Endodermal cell (in vitro differentiated cells): ENCODE measurements at places on chromosomes 6 and 20. TPM values are rescaled to one million over a fixed set of nuclear protein-coding genes. Genes with fewer than 3 reads are reported as not detected.

DNA sequence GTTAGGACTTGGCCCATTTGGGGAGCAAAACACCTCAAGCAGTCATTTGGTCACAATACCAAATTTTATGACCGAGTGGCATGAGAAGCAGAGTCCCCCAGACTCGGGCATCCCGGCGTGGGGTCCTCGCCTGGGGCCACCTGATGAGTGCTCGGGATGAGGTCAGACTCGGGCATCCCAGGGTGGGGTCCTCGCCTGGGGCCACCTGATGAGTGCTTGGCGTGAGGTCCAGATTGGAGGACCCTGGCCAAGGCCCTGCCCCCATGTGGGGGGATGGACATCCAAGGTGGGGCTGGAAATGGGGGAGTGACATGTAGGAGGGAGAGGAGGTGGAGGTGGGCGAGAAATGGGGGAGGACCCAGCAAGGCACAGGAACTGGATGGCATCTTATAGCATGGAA lies 56.1 kb upstream of the CST7 start:
- H3K4me3 ChIP-seq, result no peak overlapping the region
- DNase-seq, result no peak
- no peaks in the 10 kb centered on the region for H3K36me3 ChIP-seq
- H3K27ac ChIP-seq, result no peak overlapping the region

GRCh38 chr6:130326496-130326895 lies 39.3 kb upstream of the TMEM200A start:
- no peaks in the 10 kb centered on the region for H3K4me1 ChIP-seq
- no peak overlapping the region for H3K27ac ChIP-seq
- no peaks in the 10 kb centered on the region for H3K27me3 ChIP-seq
- H3K36me3 ChIP-seq, result no peaks in the 10 kb centered on the region
- no peak overlapping the region for H3K4me3 ChIP-seq

- no peak overlapping the region for H3K27ac ChIP-seq
- no peak overlapping the region for H3K4me3 ChIP-seq
- peak; percentile 88 for DNase-seq
- no peaks in the 10 kb centered on the region for H3K27me3 ChIP-seq
- no peaks in the 10 kb centered on the region for H3K4me1 ChIP-seq
Measured at GRCh38 chr6:109526905-109527628, 44.0 kb upstream of the ZBTB24 start.

DNA sequence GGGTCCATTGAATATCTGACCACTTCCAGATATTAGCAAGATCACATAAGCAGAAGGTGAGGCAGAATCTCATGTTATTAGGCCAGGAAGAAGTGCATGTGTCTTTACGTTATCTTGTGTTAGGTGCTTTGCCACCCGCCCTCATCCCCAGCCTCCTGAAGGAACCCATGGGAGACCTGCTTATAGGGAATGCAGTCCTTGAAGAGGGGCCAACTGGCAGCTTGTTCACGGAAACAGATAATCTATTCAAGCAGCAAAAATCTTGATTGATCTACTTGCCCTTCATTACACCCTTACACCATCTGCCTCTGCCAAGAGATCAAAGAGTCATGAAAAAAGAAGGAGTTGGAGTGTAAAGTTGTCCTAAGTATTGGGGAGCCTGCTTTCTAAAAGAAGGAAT lies 576.4 kb downstream of the HTR1B start:
- no peaks in the 10 kb centered on the region for H3K36me3 ChIP-seq
- H3K27ac ChIP-seq, result no peak overlapping the region
- H3K27me3 ChIP-seq, result no peaks in the 10 kb centered on the region
- H3K4me1 ChIP-seq, result no peaks in the 10 kb centered on the region

DNA sequence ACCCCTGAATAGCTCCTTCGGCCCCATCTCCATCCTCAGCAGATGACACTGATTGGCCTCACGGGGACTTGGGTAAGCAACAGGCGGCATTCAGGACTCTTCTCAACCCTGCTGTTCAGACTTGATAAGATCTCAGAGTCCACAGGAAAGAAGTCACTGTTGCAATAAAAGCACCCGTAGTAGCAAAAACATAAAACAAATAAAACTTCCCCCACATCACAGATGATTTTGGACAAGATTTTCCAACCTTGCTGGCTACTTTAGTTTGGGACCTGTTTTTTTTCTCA lies 17.1 kb upstream of the C20orf144 start:
- no peak for DNase-seq
- H3K36me3 ChIP-seq, result peaks cover 53% of the 10 kb centered on the region
- no peaks in the 10 kb centered on the region for H3K27me3 ChIP-seq

DNA sequence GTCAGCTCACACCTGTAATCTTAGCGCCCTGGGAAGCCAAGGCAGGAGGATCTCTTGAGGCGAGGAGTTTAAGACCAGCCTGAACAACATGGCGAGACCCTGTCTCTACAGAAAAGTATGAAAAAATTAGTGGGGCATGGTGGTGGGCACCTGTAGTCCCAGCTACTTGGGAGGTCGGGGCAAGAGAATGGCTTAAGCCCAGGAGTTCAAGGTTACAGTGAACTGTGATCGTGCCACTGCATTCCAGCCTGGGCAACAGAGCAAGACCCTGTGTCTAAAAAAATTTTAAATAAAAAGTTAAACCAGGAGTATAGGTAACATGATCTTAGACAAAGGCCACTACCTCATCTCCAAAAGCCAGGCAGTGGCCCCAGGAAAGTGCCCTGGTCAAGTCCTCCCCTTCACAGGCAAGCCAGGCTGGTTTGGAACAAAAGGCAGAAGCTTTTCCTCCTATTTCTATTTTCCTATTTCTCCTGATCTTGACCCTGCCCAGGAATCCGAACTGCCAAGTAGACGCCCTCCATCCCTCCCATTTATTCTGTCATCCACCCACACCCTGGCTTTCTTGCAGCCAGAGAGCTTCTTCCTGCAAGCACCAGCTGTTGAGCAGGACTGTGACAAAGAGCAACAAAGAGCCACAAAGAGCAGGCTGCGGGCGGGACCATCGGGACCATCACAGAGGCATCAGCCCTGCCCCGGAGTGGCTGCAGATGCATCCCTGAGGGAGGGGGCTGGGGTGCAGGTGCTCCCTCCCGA lies 149.9 kb upstream of the AFDN start:
- peak overlapping the region; percentile 87 for H3K27ac ChIP-seq
- peaks cover 8% of the 10 kb centered on the region for H3K4me1 ChIP-seq
- no peaks in the 10 kb centered on the region for H3K36me3 ChIP-seq
- peaks cover 45% of the 10 kb centered on the region for H3K27me3 ChIP-seq
- H3K4me3 ChIP-seq, result no peak overlapping the region

- peak; percentile 43 for DNase-seq
- H3K27ac ChIP-seq, result no peak overlapping the region
- H3K27me3 ChIP-seq, result no peaks in the 10 kb centered on the region
- peaks cover 47% of the 10 kb centered on the region for H3K36me3 ChIP-seq
Measured at GRCh38 chr20:37356961-37357371, 11.0 kb downstream of the SRC start.

- H3K27me3 ChIP-seq, result no peaks in the 10 kb centered on the region
- H3K4me3 ChIP-seq, result no peak overlapping the region
- H3K27ac ChIP-seq, result no peak overlapping the region
- H3K4me1 ChIP-seq, result peaks cover 18% of the 10 kb centered on the region
Measured at GRCh38 chr6:24931296-24931695, 4.5 kb downstream of the RIPOR2 start.

GRCh38 chr6:137571854-137572253 lies 77.7 kb upstream of the OLIG3 start:
- H3K27ac ChIP-seq, result no peak overlapping the region
- no peak overlapping the region for H3K4me3 ChIP-seq
- no peaks in the 10 kb centered on the region for H3K27me3 ChIP-seq
- no peaks in the 10 kb centered on the region for H3K36me3 ChIP-seq

- H3K27me3 ChIP-seq, result no peaks in the 10 kb centered on the region
- H3K4me3 ChIP-seq, result no peak overlapping the region
- no peaks in the 10 kb centered on the region for H3K4me1 ChIP-seq
- DNase-seq, result no peak
- H3K27ac ChIP-seq, result no peak overlapping the region
- H3K36me3 ChIP-seq, result no peaks in the 10 kb centered on the region
Measured at GRCh38 chr6:125393449-125393858, 91.7 kb upstream of the HDDC2 start.

DNA sequence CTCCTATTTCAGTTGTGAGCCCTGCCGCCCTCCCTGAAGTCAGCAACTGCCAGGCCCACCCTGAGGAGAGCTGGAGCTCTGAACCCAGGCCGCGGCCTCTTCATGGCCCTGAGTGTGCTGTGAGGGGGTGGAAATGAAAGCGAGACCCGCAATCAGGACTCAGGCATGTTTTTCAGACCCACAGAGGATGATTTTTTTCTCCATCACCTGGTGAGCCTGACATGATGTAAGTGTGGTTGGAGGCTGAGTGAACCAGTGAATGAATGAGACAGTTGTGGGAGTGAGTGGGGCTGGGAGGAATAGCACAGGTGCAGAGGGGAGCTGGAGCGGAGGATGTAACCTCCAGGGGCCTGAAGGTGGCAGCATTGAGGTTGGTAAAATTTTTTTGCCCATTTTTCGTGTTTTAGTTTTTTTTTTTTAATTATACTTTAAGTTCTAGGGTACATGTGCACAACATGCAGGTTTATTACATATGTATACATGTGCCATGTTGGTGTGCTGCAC lies 18.3 kb downstream of the RAET1L start:
- no peak overlapping the region for H3K27ac ChIP-seq
- no peak overlapping the region for H3K4me3 ChIP-seq
- peak; percentile 67 for DNase-seq
- no peaks in the 10 kb centered on the region for H3K36me3 ChIP-seq
- peaks cover 76% of the 10 kb centered on the region for H3K27me3 ChIP-seq

DNA sequence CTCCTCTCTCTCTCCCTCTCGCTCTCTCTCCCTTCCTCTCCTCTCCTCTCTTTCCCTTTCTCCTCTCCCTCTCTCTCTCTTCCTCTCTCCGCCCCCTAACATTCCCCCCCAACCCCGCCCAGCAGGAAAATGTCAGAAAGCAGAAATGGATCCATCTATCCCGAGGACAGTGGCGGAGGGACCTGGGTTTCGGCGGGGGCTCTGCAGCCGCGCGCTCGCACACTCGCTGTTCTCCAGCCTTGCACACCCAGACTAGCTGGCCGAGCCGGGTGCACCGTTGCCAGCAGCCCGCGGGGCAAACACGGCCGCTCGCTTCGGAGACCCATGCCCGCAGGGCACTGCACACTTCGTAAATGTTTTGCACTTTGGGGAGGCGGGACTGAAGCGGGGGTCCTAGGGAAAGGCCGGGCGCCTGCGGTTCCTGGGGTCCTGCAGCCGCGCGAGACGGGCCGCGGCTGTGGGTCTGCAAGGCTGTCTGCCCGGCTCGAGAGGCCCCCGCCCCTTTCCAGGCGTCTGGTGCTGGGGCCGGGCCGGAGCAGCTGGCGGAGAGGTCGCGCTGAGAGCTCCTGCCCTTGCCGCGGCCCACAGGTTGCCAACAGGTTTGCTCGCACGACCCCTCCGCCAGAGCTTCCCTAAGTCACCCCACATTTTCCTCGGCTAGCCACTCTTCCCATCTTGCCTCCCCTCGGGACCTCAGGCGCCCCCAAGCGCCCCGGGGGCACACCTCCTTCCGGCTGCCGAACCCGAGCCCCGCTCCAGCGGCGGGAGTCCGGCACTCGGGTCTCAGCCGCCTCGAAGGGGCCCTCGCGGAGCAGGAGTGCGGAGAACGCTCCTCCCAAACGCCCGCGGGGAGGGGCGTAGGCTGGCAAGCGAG lies 818 bp upstream of the MDGA1 start:
- no peak overlapping the region for H3K27ac ChIP-seq
- H3K27me3 ChIP-seq, result peaks cover 98% of the 10 kb centered on the region
- no peaks in the 10 kb centered on the region for H3K4me1 ChIP-seq
- no peaks in the 10 kb centered on the region for H3K36me3 ChIP-seq

DNA sequence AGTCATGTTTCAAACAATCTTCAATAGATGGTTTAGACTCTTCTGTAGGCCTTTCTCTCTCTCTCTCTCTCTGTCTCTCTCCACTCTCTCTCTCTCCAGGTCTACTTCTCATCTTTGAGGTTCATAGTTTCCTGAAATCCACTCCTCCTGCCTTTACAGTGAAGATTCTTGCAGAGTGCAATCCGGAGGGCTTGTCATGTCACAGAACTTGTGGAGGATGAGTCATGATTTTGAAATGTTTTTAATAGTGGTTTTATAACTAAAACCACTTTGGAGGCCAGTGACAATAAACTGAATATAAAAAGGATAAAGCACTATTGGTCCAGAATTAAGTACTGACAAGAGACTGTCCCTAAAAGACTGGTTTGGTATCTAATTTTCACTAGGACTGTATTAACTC lies 156.3 kb downstream of the KIF6 start:
- H3K4me3 ChIP-seq, result no peak overlapping the region
- no peak for DNase-seq
- H3K4me1 ChIP-seq, result no peaks in the 10 kb centered on the region
- no peaks in the 10 kb centered on the region for H3K27me3 ChIP-seq
- no peaks in the 10 kb centered on the region for H3K36me3 ChIP-seq

- H3K4me3 ChIP-seq, result no peak overlapping the region
- no peak overlapping the region for H3K27ac ChIP-seq
- H3K36me3 ChIP-seq, result no peaks in the 10 kb centered on the region
- peak; percentile 78 for DNase-seq
- no peaks in the 10 kb centered on the region for H3K27me3 ChIP-seq
Measured at GRCh38 chr6:34053721-34054120, 92.2 kb downstream of the GRM4 start.

DNA sequence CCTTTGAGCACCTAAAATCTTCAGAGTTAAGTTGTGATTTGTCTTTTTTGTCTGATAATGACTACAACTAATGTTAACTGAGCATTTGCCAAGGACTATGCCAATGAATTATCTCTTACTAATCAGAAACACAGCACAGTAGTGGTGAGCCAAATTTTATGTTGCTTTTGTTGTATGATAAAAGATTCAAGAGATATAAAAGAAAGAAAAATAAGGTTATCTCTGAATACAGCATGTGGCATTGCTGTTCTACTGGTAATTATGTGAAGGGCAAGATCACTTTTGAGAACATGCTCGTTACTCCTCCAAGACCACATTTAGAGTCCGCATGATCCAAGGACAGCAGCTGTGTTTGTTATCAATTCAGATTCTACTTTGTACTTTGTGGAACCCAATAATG lies 133.4 kb upstream of the MYLIP start:
- no peak for DNase-seq
- H3K4me1 ChIP-seq, result peaks cover 4% of the 10 kb centered on the region
- H3K27ac ChIP-seq, result no peak overlapping the region
- H3K4me3 ChIP-seq, result no peak overlapping the region
- no peaks in the 10 kb centered on the region for H3K27me3 ChIP-seq

GRCh38 chr6:15274692-15275387 lies 29.0 kb downstream of the JARID2 start:
- H3K4me1 ChIP-seq, result no peaks in the 10 kb centered on the region
- no peaks in the 10 kb centered on the region for H3K27me3 ChIP-seq
- no peaks in the 10 kb centered on the region for H3K36me3 ChIP-seq

- H3K36me3 ChIP-seq, result no peaks in the 10 kb centered on the region
- H3K4me3 ChIP-seq, result no peak overlapping the region
- H3K27ac ChIP-seq, result no peak overlapping the region
- no peaks in the 10 kb centered on the region for H3K4me1 ChIP-seq
Measured at GRCh38 chr6:2196079-2196679, 49.2 kb downstream of the GMDS start.

Gene EBF4
- 3.9 and 6.4 TPM in 2 replicates for total RNA-seq

Gene EYS
- 0.31 to 0.44 TPM (median 0.42 TPM) in 3 replicates for total RNA-seq

Gene FNDC11
- total RNA-seq, result 2.4 and 2.7 TPM in 2 replicates
